Activated naive CD8-positive, alpha-beta T cell treated with anti-CD3 and anti-CD28 coated beads, Interleukin-2, amount 10 ng/mL, durations not matched to agents 7 days and 5 days (primary cell): ENCODE measurements at places on chromosomes 3 and 15. TPM values are rescaled to one million over a fixed set of nuclear protein-coding genes. Genes with fewer than 3 reads are reported as not detected.

The PTX3 gene
- total RNA-seq, result 0.14 TPM

The NT5DC2 gene
- total RNA-seq, result 28.7 TPM

The PLXNB1 gene
- 4.5 TPM for total RNA-seq

DNA sequence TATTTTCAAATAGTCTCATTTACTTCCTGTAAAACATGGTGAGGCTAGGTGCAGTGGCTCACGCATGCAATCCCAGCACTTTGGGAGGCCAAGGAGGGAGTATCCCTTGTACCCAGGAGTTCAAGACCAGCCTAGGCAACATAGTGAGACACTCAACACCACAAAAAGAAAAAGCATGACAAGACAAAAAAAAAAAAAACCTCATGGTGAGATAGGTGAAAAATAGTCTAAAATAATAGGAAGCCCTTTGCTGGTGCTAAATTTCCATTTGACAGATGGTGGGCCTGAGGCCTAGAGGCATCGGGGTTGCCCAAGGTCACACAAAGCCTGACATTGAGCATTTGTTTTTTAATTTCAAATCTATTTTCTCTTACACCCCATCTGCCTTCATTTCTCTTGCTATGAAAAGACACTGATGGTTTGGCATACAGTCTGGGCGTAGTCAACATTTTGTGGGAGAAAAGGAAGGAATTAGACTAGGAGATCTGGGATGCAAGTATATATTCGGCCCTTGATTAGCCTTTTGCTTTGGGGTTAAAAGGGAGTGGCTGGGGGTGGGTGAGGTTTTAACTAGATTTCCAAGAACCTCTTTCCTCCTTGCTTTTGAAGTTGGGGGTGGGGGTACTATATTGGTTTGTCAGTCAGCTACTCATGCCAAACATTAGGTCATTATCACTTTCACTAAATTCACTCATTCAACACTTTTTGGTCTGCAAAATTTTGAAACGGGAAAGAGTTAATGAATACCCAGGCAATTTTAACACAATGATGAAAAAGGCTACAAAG, 11.3 kb downstream of the RAB8B start:
- peaks cover 46% of the 10 kb centered on the region for H3K36me3 ChIP-seq
- no peaks in the 10 kb centered on the region for H3K27me3 ChIP-seq
- no peak for DNase-seq
- H3K4me1 ChIP-seq, result peaks cover 73% of the 10 kb centered on the region
- H3K4me3 ChIP-seq, result peak overlapping the region; percentile 67

DNA sequence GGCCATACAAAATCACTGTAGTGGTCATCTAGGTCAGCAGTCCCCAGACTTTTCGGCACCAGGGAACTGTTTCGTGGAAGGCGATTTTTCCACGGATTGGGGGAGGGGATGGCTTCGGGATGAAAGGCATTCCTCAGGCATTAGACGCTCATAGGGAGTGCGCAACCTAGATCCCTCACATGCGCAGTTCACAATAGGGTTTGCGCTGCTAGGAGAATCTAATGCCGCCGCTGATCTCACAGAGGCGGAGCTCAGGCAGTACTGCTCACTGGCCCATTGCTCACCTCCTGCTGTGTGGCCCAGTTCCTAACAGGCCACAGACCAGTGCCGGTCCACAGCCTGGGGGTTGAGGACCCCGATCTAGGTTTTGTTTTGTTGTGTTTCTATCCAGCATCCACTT, 200.1 kb downstream of the SLC9A9 start:
- H3K27ac ChIP-seq, result no peak overlapping the region
- H3K4me3 ChIP-seq, result no peak overlapping the region
- H3K36me3 ChIP-seq, result peaks cover 6% of the 10 kb centered on the region
- DNase-seq, result no peak
- no peaks in the 10 kb centered on the region for H3K27me3 ChIP-seq
- no peaks in the 10 kb centered on the region for H3K4me1 ChIP-seq

- H3K27ac ChIP-seq, result no peak overlapping the region
- H3K36me3 ChIP-seq, result peaks cover 8% of the 10 kb centered on the region
- H3K27me3 ChIP-seq, result no peaks in the 10 kb centered on the region
- no peak overlapping the region for H3K4me3 ChIP-seq
- DNase-seq, result no peak
- H3K4me1 ChIP-seq, result peaks cover 24% of the 10 kb centered on the region
These were observed 14.4 kb upstream of the ANKRD28 start for GRCh38 chr3:15812183-15812582.

DNA sequence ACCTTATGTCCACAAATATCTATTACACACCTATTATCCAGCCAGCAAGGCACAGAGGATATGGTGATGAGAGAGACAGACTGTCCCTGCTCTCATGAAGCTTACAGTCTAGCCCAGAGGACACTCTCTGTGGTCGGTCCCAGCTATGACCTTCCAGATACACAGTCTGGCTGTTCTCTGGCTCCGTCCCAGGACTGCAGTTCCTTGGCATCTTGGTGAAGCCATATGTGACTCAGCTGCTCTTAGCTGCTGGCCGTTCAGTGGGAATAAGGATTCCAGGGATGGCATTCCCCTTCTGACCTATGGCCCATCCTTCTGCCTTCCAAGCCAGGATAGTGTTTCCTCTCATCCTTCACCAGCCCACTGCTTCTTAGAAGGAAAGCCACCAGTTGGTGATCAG, 30.8 kb downstream of the MEX3B start:
- H3K36me3 ChIP-seq, result no peaks in the 10 kb centered on the region
- H3K4me3 ChIP-seq, result no peak overlapping the region
- no peak overlapping the region for H3K27ac ChIP-seq
- peaks cover 2% of the 10 kb centered on the region for H3K4me1 ChIP-seq
- DNase-seq, result no peak
- peaks cover 10% of the 10 kb centered on the region for H3K27me3 ChIP-seq

GRCh38 chr15:34161329-34161963, 48.5 kb downstream of the KATNBL1 start:
- H3K36me3 ChIP-seq, result peaks cover 79% of the 10 kb centered on the region
- no peak overlapping the region for H3K27ac ChIP-seq
- H3K4me3 ChIP-seq, result no peak overlapping the region
- no peaks in the 10 kb centered on the region for H3K27me3 ChIP-seq

- H3K4me3 ChIP-seq, result no peak overlapping the region
- H3K27me3 ChIP-seq, result peaks cover 23% of the 10 kb centered on the region
These were observed 121.8 kb downstream of the SSR3 start for GRCh38 chr3:156433138-156433537.

GRCh38 chr15:60761505-60761845, 282.5 kb upstream of the ICE2 start:
- peaks cover 3% of the 10 kb centered on the region for H3K36me3 ChIP-seq
- DNase-seq, result no peak
- no peak overlapping the region for H3K4me3 ChIP-seq
- no peak overlapping the region for H3K27ac ChIP-seq
- H3K27me3 ChIP-seq, result peaks cover 4% of the 10 kb centered on the region

DNA sequence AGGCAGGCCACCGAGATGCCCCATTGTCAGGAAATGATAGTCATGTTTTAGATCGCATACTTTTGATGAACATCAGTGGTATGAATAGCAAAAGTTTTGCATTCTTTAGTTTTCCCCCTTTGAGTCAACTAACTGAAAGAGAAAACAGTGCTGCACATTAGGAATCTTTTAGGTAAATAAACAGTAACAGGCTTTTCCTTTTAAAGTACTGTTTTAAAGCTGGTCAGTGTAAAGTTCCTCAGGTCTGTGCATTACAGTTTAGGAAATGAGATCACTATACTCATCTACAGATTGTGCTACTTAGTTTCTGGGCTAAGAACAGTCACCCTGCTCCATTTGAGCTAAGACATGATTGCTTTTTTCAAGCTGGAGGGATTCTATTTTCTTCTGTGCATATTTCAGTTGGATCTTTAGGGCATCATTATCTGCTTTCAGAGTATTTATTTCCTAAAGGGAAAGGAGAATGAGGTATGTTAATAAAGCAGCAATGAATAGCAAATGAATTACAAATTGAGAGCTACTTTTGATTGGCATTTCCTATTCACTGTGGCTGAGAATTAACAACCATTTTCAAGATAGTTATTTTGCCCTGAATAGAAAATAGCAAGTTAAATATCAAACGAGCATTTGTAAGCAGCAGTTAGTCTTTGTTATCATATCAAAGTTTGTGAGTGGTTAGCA, 36.5 kb downstream of the FAM98B start:
- H3K27me3 ChIP-seq, result no peaks in the 10 kb centered on the region
- peaks cover 38% of the 10 kb centered on the region for H3K36me3 ChIP-seq
- H3K4me1 ChIP-seq, result peaks cover 24% of the 10 kb centered on the region
- peak overlapping the region; percentile 27 for H3K27ac ChIP-seq
- DNase-seq, result no peak

DNA sequence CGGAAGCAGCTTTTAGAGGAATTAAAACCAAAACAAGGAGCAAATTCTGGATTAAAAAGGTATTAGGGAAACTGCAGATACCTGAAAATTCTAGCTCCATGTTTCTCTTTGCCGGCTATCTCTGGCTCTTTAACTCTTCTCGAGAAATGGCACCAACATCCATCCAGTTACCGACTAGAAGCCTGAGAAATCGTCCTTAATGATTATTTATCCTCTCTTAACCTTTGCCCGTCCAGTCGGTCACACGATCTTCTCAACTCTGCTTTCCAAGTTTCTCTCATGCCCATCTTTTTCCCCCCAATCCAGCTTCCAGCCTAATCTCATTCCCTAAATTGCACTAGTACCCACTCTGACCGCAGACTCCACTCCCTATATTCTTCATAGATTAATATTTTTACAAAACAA, 596 bp upstream of the SGO1 start:
- H3K27me3 ChIP-seq, result no peaks in the 10 kb centered on the region
- no peak for DNase-seq
- peaks cover 19% of the 10 kb centered on the region for H3K36me3 ChIP-seq
- peaks cover 8% of the 10 kb centered on the region for H3K4me1 ChIP-seq

- H3K4me1 ChIP-seq, result no peaks in the 10 kb centered on the region
- no peak overlapping the region for H3K27ac ChIP-seq
- no peaks in the 10 kb centered on the region for H3K36me3 ChIP-seq
- no peaks in the 10 kb centered on the region for H3K27me3 ChIP-seq
These were observed 105.4 kb downstream of the PTPRG start for GRCh38 chr3:61666615-61667330.

DNA sequence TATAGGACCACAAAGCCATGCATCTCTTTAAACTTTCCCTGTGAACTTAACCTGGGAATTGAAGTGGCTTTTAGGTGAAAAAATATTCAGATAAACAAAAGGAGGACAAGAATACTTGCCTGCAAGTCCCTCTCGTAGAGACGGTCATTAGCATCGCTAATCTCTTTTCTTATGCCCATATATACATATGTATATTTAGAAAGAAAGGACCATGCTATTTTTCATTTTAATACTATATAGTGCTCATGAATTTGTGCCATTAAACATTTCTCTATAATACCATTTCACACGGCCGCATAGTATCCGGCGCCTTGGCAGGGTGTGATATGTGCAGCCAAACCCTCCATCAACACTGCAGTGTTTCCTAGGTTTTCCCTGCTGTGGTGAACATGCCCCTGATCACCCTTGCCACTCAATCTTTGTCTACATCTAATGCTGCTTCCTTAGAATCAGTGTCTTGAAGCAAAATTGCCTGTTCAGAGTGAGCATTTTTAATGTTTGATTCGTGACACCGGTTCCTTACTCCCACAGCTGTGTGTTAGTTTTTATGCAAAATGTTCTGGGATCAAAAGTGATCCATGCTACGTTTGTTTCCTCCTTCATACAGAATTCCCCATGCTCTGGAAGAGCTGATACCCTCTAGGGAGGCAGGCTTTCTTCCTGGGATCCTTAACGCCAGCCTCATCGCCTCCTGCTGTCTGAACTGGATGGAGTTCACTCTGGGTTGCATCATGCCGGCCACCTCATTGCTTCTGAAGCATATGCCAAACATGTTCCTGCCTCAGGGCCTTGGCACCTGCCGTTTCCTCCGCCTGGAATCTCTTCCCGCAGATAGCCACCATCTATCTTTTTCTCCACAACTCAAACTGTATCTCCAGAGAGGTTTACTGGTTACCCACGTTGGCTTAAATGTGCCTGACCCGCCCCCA, 118.1 kb downstream of the FBLN2 start:
- H3K27ac ChIP-seq, result no peak overlapping the region
- H3K27me3 ChIP-seq, result peaks cover 3% of the 10 kb centered on the region
- no peaks in the 10 kb centered on the region for H3K36me3 ChIP-seq
- DNase-seq, result no peak
- no peak overlapping the region for H3K4me3 ChIP-seq

DNA sequence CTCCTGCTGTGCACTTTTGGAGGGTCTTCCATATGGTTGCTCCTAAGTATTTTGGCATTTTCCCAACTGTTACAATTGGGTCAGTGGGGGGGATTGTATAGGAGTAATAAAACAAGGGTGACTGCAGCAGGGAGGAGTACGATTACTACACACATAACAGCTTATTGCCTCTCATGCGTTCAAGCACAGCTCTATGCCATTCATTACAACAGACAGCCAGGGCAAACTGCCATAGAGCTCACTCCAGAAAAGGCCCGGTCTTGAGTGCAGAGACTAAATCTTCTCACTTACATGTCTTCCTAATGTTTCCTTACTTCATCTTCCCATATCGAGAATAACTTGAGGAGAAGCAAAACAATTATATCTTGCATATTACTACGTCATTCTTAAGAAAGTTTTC, 1.4 kb upstream of the CHMP2B start:
- peaks cover 24% of the 10 kb centered on the region for H3K27me3 ChIP-seq
- H3K27ac ChIP-seq, result no peak overlapping the region
- DNase-seq, result no peak
- peak overlapping the region; percentile 56 for H3K4me3 ChIP-seq

DNA sequence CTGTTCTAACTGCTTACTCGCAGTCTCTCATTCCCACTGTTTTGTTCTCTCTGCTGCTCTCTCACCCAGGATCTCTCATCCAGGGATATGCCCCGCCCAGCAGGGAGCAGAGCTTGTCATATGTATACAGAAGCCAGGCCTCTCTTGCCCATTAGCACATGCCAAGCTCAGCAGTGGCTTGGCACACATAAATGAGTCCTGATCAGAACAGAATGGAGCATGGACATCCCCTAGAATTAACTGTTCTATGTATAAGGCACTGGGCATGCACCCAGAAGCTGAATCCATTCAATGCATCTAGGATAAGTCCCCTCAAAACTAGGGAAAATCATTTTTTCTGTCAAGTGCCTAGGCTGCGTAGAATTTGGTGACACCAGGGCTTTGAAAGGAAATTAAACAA, 61.6 kb downstream of the IGSF11 start:
- no peak overlapping the region for H3K27ac ChIP-seq
- peaks cover 6% of the 10 kb centered on the region for H3K27me3 ChIP-seq
- H3K4me3 ChIP-seq, result no peak overlapping the region
- H3K4me1 ChIP-seq, result peaks cover 11% of the 10 kb centered on the region
